IPS-NIHi11 (cell line): ENCODE measurements at places on chromosomes 3 and 15.
A peak's percentile ranks its signal among the peaks of the same experiment; 100 is the strongest.

GRCh38 chr15:29880886-29881285 lies 58.6 kb upstream of the TJP1 start:
- no peak for DNase-seq

DNA sequence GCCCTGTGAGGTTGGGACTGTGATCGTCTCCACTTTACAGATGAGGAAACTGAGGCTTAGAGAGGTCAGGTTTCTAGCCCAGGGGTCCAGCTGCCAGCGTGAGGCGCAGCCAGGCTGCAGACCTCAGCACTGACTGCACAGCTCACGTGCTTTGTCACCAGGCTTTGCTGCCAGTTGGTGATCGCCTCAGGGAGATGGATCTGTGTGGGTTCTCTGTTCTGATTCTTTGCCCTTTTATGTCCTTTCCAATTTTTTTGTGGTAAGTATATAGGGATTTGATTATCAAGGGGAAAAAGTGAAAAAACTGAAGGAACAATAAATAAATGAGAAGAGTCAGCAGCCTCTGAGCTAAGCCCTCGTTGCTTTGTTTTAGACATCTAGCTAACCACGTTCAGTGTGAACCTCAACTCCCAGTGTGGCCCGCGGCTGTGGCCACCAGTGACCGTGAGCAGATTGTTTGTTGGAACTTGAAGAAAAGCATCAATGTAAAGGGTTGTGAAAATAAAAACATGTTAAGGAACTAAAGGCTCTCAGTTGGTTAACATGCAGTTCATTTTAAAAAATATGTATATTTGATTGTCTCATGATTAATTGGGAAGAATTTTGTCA lies 117.6 kb downstream of the PDE8A start:
- DNase-seq: no peak

DNA sequence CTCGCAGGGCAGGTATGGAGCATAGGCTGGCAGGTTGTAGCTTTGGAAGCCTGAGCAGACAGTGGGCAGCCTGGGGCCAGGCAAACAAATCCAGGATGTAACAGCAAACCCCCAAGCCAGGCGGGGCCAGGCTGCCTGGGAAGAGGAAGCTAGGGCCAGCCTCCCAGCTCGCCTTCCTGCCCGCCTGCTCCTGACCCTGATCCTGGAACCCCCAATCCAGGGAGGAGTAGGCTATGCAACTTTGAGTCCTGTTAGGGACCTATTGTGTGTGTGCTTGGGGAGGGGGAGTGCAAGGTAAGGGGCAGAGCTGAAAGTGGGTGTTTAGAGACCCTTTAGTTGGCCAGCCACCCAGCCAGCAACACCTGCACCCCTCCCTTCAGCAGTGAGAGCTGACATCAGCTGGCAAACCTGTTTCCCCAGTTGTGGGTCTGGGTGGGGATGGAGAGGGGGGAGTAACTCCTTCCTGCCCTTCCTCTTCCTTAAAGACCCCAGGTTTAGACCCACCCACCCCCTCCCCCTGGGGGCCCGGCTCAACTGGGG lies 2.5 kb downstream of the NBEAL2 start:
- peak; percentile 58 for DNase-seq

GRCh38 chr3:11567516-11568467 lies 75.9 kb downstream of the VGLL4 start:
- no peak for DNase-seq

GRCh38 chr3:22156868-22157267 lies 405.9 kb upstream of the ZNF385D start:
- no peak for DNase-seq

- DNase-seq: peak; percentile 72
Measured at GRCh38 chr15:59247364-59247763, 40.7 kb downstream of the LDHAL6B start.

- no peak for DNase-seq
Measured at GRCh38 chr15:29838352-29839010, 16.2 kb upstream of the TJP1 start.

DNA sequence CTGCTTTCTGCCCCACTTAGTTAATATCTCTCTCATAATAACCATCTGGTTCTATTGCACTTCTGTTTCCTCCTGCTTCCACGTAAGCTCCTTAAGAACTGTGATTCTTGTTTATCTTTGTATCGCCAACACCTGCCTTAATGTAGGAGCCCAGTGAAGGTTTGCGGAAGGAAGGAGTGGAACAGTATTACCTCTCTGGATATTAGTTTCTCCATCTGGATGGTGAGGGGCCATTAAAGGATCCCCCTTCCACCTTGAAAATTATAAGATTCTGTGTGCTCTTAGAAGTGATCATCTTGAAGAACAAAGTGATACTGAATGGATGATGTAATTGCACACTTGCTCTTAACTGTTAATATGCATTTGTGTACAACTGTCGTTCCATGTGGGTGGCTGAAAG lies 2.2 kb downstream of the CHRNA5 start:
- DNase-seq: no peak

DNA sequence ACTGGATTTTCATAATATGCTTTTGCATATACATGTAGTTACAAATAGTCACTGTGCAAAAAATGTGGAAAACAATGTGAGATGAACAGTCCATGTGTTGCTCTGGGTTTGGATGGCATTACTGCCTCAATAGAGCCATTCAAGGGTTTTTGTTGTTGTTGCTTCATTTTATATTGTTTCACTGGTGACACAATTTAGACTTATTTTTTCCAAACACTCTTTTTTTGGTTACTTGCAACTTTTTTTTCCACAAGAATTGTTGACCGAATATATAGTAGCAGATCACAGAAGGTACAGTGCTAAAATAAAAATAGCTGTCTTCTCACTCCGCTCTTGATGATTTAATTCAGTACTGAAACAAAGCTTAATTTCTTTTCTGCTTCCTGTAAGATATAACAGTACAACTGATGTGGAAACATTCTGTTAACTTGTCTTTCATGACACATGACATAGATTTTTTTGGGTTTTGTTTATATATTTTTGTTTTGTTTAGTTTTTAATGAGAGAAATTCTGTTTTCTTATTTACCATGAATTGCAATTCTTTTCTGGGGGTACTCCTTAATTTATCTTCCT lies 618.6 kb downstream of the NAALADL2 start:
- no peak for DNase-seq

- DNase-seq: no peak
Measured at GRCh38 chr3:154095832-154096421, 25.3 kb upstream of the ARHGEF26 start.

DNA sequence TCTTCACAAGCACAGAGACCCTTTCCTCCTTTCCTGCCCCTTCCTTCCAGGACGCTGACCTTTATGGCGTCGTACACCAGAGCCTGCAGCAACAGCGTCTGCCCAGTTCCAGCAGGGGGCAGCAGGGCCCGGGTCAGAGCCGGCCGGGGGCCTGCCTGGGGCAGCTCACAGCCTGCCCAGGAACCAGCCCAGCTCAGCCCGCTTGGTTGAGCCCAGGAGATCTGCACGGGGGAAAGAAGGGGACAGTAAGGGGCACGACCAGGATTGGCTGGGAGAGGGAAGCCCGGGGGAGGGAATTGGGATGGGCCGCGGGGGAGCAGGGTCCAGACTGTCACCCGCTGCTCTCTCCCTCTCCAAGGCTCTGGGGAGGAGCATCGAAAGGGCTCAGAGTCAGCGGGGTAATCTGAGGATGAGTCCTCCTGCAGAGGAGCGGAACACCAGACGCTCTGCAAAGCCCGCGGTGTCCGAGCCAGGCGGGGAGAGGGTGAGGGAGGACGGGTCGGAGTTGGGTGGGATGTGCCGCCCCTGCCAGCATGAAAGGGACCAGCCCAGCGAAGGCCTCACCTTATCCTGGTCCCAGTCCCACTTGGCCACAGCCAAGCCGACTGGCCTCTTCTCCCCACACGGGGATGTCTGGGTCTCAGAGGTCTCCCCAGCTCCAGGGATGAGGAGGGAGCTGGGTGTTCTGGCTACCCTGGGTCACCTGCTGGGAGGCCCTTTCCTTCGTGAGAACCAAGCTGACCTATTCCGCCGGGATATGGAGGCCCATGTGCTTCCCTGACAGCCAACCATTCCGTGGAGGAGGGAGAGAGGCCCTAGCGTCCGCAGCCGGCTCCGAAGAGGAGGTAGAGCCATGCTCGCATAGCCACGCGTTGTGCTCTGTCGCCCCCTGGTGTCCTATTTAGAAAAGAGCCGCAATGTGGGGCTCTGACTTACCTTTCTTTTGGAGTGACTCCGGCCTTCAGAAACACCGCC lies 7.4 kb upstream of the IGDCC3 start:
- DNase-seq: peak; percentile 97

GRCh38 chr3:78421247-78421966 lies 1346.4 kb downstream of the ROBO1 start:
- DNase-seq: no peak

DNA sequence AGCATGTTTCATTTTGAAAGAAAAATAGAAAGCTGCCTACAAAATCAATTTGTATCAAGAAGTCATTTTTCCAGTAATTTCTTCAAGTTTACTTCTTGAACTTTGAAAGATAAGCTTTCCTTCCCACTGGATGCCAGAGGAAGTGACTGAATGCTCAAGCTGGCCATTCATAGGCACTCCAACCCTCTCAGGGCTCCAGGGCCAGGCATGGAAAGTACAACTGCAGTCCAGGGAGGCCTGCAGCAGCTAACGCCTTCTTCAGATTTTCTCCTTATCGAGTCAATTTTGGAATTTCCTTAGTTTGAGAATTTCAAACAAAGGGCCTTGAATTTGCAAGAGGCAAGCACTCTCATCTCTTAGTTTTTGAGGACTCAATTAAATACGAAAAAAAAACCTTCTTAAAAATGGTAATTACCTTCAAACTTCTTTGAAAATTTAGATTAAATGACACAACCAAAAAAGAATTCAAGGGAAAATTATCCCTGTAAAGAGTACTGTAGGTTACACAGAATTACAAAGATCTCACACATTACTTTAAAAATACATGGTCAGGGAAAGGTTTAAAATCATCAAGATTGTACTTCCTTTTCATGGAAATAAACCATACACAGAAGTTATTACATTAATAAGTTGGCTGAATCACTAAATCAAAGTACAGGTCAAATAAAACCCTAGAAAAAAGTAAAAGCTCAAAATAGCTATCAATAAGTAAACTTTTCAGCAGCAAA lies 2.5 kb downstream of the UBP1 start:
- no peak for DNase-seq

DNA sequence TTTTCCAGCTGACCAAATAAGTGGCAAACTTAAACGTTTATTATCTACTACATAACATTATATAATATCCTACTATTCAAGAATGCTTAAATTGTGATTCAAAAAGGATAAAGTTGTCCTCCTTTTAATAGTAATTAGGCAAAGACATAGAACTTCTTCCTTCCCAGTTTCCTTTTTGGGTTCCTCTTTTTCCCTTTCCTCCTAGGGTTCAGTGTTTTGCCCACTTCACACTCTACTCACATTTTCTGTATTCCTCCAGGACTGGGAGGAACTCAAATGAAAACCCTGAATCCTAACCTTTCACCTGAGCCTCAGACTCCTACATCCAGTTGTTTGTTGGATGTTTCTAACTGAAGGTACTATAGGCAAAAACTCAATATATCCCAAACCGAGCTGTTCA lies 132.5 kb downstream of the PEAK1 start:
- no peak for DNase-seq

- no peak for DNase-seq
Measured at GRCh38 chr3:189474944-189475343, 156.2 kb upstream of the TP63 start.

- no peak for DNase-seq
Measured at GRCh38 chr3:143160437-143160836, 40.9 kb downstream of the CHST2 start.

DNA sequence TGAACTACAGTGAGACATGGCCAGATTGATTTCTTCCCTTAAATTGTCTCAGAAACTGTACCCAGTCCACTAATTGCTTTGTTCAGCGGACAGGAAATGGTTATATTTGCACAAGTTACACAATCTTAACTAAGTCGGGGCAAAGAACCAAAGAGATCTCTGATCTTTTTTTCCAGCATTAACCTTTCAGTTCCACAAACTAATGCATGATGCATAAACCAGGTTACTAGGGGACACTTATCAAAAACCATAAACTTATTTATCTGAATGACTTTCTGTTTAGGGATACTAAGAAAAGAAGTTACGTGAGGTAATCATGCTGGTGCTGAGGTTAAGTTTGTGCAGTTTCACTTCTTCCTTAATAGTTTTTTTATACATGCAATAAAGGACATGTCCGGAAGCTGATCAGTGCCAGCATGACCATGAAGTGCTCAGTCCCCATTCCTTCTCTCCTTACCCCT lies 22.4 kb downstream of the FNDC3B start:
- DNase-seq: no peak

GRCh38 chr15:93217343-93217742 lies 128.3 kb upstream of the RGMA start:
- no peak for DNase-seq

DNA sequence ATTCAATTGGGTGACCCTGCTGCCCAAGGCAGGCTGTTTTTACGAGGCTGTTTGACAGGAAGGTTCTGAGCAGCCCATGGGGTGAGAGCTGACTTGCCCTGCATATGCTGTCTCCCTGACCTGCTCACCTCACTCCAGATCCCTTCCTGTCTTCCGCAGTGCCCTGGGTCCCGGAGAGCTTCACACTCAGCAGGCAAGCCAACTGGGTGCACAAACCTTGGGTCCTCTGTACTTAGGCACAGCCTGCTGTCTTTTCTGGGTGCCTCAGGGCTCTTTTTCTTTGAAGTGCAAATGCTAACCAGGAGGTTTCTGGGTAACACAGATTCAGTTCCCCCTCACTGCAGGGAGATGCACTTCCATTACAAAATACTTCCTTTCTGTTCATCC lies 32.8 kb downstream of the ZXDC start:
- DNase-seq: no peak

DNA sequence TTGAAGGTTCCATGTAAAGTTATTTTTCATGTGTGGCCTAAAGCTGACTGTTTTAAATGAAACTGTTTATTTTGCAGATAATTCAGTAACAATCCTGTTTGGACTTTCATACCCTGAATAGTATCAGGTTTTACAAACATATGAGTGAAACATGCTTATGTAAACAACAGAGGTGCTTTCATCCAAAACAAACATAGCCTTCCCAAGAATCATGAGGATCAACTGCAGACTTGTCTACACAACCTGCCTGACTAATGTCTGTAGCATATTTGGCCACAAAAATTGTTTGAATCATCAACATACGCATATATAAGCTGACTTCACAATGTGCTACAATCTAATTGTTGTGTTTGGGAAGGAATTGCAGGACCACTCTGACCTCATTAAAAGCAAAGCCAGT lies 190.4 kb downstream of the DIPK2A start:
- DNase-seq: no peak

DNA sequence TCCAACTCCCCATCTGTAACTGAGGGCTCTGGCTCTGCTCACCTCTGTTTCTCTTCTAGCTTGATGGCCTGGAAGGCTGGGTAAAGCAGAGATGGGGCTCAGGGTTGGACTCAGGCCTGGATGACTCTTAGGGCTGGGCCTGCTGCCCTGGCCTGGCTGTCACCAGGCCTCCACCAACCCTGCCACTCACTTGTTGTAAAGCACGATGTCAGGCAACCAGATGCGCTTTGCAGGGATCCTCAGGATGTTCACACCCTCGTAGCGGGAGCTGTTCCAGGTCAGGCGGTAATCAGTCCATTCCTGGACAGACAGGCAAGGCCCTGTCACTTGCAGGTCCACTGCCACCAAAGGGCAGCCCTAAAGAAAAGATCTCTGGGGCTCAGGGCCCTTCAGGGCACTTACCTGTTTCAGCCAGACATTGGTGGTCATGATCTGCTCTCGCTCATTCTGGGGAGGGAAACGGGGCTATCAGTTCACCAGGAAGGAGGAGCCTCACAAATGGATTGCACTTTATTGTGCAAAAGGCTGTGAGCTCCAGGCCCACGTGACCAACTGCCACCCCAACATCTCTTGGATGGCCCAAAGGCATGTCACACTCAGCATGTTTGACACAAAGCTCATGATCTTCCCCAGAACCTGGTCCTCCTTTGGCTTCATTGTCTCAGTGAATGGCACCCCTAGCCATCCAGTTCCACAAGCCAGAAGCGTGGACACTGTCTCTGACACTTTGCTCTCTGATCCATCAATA lies 9.9 kb downstream of the CHRNB4 start:
- no peak for DNase-seq
